ENCODE measurements at places on chromosomes 7 and 10.
A peak's percentile ranks its signal among the peaks of the same experiment; 100 is the strongest.

GRCh38 chr10:42593284-42593683 is 45.1 kb downstream of the ZNF33B start:
- DNase-seq = no peak

DNA sequence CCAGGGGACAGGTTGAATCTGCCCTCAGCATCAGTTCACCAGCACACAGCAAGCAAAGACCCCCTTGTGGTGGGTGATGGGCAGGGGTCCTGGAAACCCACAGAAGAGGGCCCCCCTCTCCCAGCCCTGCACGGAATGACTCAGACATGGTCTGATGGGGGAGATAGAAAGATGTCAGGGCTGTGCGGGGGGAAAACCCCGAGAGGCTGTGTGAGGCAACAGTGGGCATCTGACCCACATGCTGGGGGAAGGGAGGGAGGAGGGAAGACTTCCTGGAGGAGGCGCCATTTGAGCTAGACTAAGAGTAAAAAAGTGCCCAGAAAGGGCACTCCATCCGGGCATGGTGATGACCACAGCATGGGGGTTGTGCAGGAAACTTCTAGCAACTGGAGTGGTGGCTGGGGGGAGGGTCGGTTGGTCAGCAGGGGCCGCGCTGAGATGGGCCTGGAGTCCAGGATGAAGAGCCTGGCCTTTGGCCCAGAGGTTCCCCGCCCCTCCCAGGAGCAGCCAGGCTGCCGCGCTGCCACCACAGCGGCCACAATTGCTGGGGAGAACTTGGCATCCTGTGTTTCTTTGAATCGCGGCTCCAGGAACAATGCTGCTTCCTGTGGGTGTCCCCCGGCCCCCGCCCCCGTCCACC is 2.5 kb downstream of the LFNG start:
- DNase-seq = peak; percentile 57

DNA sequence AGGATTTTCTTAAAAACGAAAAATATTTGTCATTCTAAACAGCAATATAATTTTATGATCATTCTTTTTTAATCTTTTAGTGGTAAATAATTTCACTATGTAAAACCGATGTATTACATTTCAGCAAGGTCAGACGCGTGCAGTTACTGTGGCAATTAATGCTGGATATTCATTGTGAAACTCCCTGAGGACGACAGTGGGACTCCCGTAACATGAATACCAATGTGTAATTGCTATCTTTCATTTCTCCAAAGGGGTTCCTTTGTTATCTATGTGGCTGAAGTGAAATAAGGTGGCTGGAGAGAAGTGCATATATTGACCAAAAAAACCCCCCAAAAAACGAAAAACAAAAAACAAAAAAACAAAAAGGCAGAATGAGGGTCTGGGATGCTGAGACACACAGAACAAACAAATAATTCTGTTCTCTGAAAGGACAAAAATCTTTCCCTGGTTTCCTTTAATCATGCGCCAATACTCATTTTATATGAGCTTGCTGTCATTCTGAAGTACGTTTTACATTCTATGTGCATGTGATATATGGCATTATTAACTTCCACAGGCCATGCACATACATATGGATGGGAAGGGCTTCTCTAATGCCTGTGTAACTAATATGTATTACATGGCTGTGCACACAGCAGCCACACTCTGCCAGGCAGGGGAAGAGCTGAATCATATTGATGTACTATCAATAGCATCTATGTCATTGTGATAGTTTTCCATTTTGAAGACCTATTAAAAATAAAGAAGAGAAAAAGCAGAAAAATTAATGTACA is 161.4 kb downstream of the RAPGEF5 start:
- no peak for DNase-seq

GRCh38 chr10:128066870-128067382 is 59.3 kb downstream of the MKI67 start:
- no peak for DNase-seq

- DNase-seq = no peak
Measured at GRCh38 chr10:124691421-124692099, 52.6 kb downstream of the FAM53B start.

DNA sequence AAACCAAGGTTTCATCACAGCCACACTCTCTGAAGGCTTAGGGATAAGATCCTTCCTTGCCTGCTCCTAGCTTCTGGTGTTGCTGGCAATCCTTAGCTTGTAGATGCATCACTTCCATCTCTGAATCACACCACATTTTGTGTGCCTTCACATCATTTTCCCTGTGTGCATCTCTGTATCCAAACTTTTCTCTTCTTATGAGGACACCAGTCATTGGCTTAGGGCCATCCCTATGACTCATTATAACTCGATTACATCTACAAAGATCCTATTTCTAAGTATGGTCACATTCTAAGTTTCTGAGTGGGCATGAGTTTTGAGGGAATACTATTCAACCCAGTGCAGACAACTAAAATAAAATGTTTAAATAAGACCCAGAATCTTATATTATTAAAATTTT is 121.7 kb downstream of the C7orf25 start:
- DNase-seq = no peak

- no peak for DNase-seq
Measured at GRCh38 chr7:92557808-92558362, 29.3 kb downstream of the RBM48 start.

DNA sequence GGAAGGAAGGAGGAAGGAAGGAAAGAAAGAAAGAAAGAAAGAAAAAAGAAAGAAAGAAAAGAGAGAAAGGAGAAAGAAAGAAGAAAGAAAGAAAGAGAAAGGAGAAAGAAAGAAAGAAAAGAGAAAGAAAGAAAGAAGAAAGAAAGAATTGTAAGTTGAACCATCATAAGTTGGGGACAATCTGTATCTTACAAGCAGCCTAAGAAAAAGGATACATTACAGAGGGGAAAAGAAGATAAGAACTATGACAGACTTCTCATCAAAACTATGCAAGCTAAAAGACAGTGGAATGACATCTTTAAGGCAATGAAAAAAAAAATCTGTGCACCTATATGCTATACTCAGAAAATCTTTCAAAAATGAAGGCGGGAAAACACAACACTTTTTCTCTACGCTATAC is 50.3 kb upstream of the SP4 start:
- no peak for DNase-seq

GRCh38 chr10:131748831-131749766 is 151.7 kb upstream of the PPP2R2D start:
- DNase-seq = no peak

DNA sequence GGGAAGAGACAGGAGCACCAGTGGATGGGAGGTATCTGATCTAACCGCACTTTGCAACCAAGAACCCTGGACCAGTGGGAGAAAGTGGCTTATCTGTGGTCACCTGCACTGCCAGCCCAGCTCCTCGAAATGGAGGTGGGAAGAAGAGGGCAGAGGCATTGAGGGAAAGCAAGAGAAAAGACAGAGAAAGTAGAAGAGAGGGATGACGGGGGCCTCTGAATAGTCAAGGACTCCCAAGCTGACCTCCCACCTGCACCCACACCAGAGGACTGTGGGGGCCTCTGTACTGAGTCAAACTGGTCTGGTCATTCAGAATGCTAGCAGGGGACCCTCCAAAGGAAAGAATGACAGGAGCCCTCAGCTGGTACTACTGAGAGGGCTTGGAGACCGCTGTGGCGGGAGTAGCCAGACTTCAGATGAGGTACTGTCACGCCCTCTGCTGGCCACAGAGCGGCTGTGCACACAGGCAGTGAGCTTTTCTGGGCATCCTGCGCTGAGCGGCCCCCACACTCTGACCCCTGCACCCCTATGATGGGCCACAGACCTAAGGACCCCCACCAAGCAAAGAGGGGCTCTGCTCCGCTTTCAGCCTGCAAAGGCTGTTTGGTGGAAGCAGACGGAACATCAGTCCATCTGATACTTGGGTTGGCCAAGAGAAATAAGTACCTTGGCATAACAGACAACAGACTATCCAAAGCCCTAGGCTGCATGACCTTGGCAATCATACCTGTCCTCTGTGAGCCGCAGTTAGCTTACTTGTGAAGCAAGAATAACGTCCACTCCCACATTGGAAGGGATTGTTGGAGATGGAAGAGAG is 112.9 kb downstream of the COL13A1 start:
- peak; percentile 84 for DNase-seq

- DNase-seq = no peak
Measured at GRCh38 chr10:69957241-69957885, 95.3 kb upstream of the MACROH2A2 start.

DNA sequence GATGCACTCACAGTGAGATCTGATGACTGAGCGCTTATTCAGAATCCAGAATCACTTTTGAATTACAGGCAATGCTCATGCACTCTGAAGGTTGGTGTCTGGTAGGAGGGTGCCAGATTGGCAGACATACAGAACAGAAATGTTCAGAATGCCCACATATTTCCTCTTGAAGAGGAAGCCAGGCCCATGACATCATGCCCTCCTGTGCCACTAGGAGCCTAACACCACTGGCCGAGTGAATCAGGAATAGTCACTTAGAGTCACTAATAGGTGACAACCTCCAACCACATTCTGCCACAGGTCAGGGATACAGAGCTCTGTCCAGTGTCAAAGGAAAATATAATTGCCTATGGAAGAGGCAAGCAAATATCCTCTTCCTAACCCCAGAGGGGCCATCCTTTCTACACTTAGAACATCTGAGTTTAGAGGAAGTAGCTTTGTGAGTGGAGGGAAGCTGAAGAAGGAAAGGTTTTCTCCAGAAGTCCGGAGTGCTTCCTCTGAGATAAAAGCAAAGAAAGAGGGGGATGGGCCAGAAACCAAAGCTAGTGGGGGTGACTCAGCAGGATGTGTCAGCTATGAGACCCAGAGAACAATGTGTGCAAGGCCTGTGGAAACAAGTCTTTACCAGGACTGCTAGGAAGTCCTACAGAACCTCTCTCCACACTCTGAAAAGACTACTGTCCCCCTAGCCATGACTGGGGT is 838.8 kb downstream of the GRID1 start:
- peak; percentile 39 for DNase-seq

- DNase-seq = no peak
Measured at GRCh38 chr7:99990460-99990852, 14.6 kb upstream of the AZGP1 start.

GRCh38 chr10:63267414-63268148 is 134.5 kb downstream of the NRBF2 start:
- DNase-seq = peak; percentile 80

GRCh38 chr7:44072364-44073231 is 7.2 kb upstream of the PGAM2 start:
- DNase-seq = peak; percentile 94

GRCh38 chr7:81605493-81605892 is 164.4 kb downstream of the HGF start:
- no peak for DNase-seq

- DNase-seq = peak; percentile 82
Measured at GRCh38 chr7:135745703-135746312, 2.8 kb downstream of the FAM180A start.

DNA sequence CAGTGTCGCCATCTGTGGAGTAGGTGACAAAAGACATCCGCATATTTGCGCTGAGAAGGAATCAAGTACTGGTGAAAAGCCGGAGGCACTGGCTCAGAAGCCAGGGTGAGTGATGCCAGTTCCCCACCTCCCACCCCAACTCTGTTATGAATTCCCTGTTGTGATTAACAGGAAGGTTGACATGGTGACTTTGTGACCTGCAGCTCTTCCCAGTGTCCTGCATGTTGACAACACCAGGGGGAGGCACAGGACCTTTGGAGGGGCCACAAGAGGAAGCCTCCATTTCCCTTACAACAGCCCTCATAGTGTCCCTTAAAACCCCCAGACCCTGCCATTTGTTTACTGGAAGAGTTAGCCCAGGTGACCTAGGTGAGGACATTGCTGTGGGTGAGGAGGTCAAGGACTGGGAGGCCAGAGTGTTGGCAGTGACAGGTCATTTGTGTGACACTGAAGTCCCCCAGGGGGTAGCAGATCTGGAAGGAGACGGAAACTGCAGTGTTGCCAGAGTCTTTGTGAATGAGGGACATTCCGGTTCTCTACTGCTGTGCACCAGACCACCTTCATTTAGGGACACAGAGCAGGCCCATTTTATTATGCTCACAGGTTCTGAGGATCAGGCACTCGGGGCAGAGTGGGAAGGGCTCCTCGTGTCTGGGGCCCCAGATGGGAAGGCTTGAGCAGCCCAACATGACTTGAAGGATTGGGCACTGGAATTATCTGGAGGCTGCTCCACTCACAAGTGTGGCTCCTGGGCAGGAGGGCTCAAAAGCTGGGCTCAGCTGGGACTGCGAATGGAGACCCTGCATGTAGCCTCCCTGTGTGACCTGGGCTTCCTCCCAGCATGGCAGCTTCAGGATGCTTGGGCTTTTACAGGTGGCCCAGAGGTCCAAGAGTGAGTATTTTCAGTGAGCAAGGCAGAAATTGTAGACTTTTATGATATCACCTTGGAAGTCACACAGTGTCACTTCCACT is 13.0 kb upstream of the ANTXRL start:
- no peak for DNase-seq

DNA sequence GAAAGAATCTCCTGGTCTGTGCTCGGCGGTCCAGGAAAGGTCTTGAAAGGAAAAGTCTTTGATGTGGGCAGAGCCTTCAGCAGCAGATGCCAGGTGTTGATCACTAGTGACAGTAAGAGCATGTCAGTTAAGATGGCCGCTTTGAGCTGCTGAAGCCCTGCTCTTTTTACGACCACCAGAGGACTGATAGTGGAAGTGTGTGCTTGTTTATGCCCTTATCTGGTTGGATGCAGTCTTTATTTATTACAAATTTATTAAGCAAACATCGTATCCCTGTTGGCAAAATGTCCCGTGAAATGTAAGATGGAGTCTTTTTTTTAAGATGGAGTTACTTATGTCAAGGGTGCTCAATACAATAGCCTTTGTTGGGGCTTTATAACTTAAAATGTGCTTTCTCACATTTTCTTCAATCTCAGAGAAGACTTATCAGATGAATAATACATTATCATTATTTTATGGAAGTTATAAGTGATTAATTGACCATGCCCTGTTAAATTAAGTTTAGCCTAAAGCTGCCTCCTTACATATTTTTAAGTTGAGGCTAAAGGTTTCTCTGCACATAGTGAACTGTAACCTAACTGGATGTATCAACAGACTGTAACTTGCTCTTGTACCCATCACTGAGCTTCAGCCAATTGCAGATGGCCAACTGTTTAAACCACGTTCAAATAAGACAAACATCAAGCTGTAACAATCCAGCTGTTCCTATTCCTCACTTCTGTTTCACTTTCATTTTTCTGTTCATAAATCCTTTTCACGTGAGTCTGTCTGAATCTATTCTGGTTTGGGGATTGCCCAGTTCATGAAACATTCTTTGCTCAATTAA is 97.4 kb upstream of the PIK3CG start:
- no peak for DNase-seq

- DNase-seq = peak; percentile 64
Measured at GRCh38 chr10:71998119-71998839, 34.1 kb downstream of the CHST3 start.

DNA sequence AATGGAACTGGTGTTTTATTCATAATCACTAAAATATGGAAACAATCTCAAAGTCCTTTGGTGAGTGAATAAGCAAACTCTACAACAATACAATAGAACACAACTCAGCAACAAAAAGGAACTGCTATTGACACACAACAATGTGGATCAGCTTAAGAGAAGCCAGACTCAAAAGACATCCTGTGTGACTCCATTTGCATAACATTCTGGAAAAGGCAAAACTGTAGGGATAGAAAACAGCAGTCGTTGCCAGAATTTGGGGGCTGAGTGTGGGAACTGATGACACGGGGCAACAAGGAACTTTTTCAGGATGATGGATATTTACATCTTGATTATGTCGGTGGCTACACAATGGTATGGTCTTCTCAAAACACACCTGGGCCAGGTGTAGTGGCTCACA is 32.4 kb upstream of the SVIL start:
- DNase-seq = no peak

- DNase-seq = no peak
Measured at GRCh38 chr7:85261336-85261735, 74.5 kb upstream of the SEMA3D start.

- peak; percentile 7 for DNase-seq
Measured at GRCh38 chr10:82282782-82283456, 407.9 kb downstream of the NRG3 start.

Data from astrocyte of the hippocampus (primary cell).